CD4-positive, alpha-beta T cell (primary cell): ENCODE measurements at places on chromosomes 5 and 9. TPM values are rescaled to one million over a fixed set of nuclear protein-coding genes. Genes with fewer than 3 reads are reported as not detected.

Gene GLRA1
- total RNA-seq: not detected

Gene GRXCR2
- total RNA-seq: not detected

Gene PCDHB16
- total RNA-seq: not detected

Gene C9orf43
- 0.95 TPM for total RNA-seq

Gene SLC34A1
- total RNA-seq: not detected

Gene TAS2R1
- not detected for total RNA-seq

Gene HAVCR2
- total RNA-seq: 1.4 TPM

Gene PRRT1B
- not detected for total RNA-seq

Gene MARCHF3
- 6.2 TPM for total RNA-seq

Gene OBP2B
- total RNA-seq: not detected

Gene PCDHB6
- not detected for total RNA-seq

Gene LRRTM2
- 0.03 TPM for total RNA-seq

Gene PCDHB12
- not detected for total RNA-seq

Gene IRX2
- total RNA-seq: not detected

Gene SPATA31C1
- not detected for total RNA-seq

Gene NR2F1
- total RNA-seq: not detected

Gene PELO
- total RNA-seq: 4.3 TPM

Gene TRIM7
- 3.8 TPM for total RNA-seq

Gene COL27A1
- total RNA-seq: 1.2 TPM

Gene RABEPK
- total RNA-seq: 6.8 TPM
